Jurkat, Clone E6-1 (cell line): ENCODE measurements at places on chromosomes 2 and 18.

DNA sequence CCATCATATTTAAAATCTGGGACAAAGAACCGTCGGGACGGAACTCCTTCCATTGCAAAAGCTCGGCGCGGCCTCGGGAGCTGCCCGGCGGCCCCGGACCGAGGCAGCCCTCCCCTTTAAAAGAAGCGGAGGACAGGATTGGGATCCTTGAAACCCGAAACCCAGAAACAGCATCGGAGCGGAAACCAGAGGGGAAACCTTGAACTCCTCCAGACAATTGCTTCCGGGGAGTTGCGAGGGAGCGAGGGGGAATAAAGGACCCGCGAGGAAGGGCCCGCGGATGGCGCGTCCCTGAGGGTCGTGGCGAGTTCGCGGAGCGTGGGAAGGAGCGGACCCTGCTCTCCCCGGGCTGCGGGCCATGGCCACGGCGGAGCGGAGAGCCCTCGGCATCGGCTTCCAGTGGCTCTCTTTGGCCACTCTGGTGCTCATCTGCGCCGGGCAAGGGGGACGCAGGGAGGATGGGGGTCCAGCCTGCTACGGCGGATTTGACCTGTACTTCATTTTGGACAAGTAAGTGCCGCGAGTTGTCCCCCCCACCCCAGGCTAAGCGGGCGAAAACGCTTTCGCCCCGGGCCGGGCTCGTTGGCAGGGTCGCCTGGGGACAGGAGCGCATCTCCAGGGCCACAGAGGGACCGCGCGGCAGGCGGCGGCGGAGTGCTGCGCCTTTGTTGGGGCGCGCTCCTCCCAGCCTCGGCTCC is at the start of gene ANTXR1:
ANTXR1 (plus strand) TSS at position 38 of the 698 bp plus-strand sequence; CDS start at position 359, 321 bp downstream.
- peak; percentile 35 for DNase-seq

DNA sequence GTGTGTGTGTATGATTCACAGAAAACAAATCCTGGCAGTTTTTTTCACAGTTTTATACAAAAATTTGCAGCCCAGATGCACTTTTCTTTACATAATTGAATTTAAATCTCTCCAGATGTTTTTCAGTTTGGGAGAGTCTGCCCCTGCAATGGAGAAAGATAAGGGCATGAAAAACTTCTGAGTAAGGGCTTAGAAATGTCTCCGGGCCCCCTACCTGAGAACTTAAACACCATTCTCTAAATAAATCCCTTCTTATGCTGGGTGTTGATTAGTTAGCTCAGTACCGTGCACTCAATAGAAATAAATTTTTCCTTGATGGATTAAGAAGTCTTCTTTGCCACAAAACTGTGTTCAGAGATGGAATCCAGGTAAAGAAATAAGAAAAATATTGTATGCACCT is 64.5 kb downstream of the DPP4 start:
- DNase-seq, result no peak

DNA sequence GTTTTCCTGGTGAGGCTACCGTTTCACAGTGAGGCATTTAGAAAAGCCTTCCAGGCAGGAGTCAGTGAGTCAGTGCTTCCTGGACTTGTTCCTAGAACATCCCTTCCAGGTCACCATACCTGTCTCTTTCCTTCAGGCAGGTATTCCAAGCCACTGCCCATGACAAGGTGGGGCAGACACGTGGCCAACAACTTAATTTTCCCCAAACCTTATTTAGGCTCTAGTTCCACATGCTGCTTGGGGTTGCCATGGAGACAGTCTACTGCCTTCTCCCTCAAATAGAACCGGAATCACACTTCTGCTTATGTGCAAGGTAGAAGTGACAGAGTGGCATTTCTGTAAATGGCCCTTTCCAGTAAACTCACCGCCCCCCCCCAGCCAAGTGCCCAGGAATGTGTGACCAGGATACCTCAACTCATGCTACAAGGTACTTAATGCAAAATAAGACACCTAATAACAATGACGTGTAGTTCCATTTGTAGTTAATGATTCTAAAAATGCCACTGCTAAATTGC is 258.3 kb downstream of the PRKCE start:
- DNase-seq, result no peak

- no peak for DNase-seq
Observed at GRCh38 chr2:45172760-45173392, 163.6 kb upstream of the SIX2 start.

GRCh38 chr2:168920504-168921157 is 19.5 kb downstream of the G6PC2 start:
- DNase-seq, result peak; percentile 36

DNA sequence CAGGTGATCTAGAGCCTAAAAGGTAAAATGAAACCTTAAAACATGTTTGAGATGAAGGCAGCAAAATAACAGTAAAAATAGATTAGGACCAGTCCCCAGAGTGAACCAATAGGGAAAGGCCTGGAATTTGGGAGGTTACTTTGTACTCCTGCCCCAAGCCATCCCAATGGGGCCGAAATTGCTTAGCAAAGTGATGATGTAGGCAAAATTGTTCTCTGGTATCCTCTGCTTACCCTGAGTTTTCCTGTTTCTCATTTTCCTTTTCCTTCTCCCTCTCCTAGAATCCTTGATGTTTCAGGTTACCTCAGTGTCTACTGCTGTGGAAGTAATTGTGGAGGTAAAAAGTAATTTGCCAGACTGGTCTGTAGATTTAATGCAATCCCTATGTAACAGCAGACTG is 92.9 kb downstream of the TRABD2A start:
- no peak for DNase-seq

DNA sequence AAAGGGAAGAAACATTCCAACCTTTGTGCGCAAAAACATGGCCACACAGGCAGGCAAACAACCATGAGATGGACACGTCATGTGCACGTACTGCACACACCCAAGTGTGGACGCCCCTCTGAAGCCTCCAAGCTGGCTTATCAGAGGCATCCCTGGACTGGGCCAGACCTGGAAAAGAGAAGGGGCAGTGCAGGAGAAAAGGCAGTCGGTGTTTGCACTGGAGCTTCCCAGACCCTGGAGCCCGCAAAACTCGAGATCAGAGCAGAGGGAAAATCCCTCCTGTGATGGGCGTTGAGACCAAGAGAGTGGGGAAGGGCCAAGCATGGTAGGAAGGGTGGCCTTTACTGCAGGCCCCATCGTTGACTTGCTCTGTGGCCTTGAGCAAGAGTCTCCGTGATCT is 269.5 kb downstream of the CYRIA start:
- DNase-seq, result no peak

- no peak for DNase-seq
Observed at GRCh38 chr2:181105562-181105961, 125.2 kb downstream of the UBE2E3 start.

DNA sequence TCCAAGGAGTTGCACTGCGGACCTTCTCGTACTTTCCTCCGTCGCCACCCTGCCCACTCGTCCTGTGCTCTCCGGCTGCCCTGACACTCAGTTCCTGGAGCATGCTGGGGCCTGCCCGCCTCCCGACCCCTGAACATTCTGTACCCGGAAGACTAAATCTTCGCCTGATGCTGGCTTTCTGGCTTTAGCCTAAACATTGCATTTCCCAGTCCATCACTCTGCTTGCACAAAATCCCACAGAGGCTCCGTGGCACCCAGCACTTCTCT is 550 bp upstream of the SFXN5 start:
- DNase-seq, result no peak

GRCh38 chr2:186220409-186220808 is 265.7 kb upstream of the ZC3H15 start:
- DNase-seq, result no peak

GRCh38 chr18:54269893-54270844 is 852 bp downstream of the POLI start:
- peak; percentile 31 for DNase-seq

GRCh38 chr2:61604433-61604832 is 66.3 kb upstream of the XPO1 start:
- DNase-seq, result no peak

DNA sequence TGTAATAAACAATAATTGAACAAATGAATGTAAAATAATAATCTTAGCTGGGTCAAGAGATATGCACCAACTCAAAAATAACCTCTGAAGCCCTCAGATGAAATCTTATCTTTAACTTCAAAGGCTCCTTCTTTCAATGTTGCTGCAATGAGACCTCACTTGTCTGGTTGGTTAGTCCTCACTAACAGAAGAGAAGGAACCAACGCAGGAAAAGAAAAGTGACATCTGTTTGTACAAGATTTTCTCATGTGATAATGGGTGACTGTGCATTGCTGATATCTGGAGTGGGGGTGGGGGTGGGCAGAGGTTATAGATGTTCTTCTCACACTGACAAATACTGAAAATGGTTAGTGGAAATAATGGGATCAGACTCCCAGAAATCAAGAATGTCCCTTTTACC is 2.6 kb downstream of the SCN7A start:
- peak; percentile 56 for DNase-seq

- no peak for DNase-seq
Observed at GRCh38 chr2:77161009-77161408, 361.2 kb downstream of the LRRTM4 start.

GRCh38 chr2:68819556-68819955 is 51.6 kb downstream of the BMP10 start:
- DNase-seq, result no peak

DNA sequence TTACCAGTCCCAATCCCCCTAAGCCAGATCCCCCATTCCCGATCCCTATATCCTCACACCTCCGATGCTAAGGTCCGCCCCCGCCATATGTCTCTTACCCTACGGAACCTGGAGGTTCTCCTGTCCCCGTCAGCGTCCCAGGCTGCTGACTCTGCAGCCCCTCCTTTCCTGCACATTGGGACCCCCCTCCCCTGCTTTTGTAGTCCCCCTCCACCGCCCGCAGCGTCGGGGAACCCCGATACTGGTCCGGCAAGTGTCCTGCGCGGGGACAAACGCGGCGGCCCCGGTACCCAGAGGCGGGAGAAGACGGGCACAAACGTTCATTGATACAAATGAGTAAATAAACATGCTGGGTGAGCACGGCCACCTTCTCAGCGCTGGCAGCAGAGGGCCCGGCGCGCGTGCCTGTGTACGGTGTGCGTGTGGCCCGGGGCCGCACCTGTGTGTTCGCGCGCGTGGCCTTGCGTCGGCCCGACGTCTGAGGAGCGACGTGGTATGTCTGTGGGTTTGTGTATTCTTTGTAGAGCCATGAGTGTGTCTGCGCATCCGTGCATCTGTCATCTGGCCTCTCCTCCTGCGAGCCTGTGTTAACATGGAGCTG is 2.0 kb upstream of the CYP26B1 start:
- no peak for DNase-seq

GRCh38 chr2:20378891-20379519 is 28.4 kb upstream of the PUM2 start:
- no peak for DNase-seq

- DNase-seq, result no peak
Observed at GRCh38 chr18:78416853-78417252, 562.8 kb upstream of the SALL3 start.

- DNase-seq, result no peak
Observed at GRCh38 chr2:18548621-18549020, 11.8 kb downstream of the RDH14 start.

GRCh38 chr2:183172220-183172887 is 48.1 kb downstream of the NUP35 start:
- no peak for DNase-seq

DNA sequence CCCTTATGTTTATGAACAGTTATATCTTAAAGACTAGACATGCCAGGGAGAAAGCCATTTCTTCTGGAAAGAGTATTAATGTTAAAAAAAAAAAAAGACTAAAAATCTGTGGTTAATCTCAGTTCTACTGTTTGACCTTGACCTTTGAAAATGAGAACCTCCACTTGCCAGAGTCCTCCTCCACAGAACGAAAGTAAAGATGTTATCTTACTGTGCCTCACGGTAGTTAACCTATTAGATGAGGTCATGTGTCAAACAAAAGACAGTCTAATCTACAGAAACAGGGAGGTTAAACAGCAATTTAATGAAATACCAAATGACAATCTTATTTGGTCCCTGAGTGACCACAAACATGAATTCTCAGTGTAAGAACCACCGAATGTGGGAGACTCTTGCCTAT is 51.2 kb downstream of the SLC14A2 start:
- DNase-seq, result peak; percentile 63

GRCh38 chr2:68745006-68745405 is 10.4 kb downstream of the ARHGAP25 start:
- no peak for DNase-seq

DNA sequence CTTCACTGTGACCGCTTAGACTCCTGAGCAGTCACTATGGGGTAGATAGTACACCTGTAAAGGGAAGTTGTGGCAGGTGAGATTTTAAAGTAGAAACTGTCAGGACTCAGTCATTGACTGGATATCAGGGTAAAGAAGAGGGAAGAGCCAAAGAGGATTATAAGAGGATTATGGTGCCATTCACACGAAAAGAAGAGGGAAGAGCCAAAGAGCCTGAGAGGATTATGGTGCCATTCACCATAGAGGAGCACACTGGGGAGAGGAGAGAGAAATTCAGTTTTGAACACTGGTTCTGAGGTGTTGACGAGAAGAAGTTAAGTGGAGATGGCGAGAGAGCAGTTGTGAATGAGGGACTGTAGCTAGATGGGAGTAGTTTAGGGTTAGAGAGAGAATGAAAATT is 16.9 kb upstream of the KCNJ13 start:
- no peak for DNase-seq

GRCh38 chr2:24115057-24115456 is 8.1 kb downstream of the PFN4 start:
- DNase-seq, result no peak
